Globus pallidus (tissue), 1 donor: ENCODE measurements at places on chromosomes 2 and 18.

- DNase-seq, result no peak
These were observed 361.7 kb downstream of the TMEM182 start for GRCh38 chr2:103123516-103123915.

DNA sequence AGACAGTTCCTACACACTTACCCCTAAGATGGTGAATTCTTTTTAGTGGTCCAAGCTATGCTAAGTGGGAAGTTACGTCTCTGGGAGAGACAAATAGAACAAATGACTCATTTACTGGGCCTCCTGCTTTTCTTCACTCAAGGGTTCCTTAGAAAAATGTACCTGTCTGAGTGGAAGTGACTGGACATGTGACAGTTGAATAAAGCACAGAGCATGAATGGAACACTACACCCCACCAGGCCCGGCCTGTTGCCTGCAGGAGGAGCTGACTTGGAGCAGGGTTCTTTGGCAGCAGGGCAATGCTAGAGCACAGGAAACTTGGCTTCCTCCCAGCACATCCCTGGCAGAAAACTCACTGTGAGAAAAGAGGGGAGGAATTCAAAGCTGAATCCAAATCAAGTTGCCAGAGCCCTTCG is 451.0 kb upstream of the SETBP1 start:
- peak; percentile 59 for DNase-seq

DNA sequence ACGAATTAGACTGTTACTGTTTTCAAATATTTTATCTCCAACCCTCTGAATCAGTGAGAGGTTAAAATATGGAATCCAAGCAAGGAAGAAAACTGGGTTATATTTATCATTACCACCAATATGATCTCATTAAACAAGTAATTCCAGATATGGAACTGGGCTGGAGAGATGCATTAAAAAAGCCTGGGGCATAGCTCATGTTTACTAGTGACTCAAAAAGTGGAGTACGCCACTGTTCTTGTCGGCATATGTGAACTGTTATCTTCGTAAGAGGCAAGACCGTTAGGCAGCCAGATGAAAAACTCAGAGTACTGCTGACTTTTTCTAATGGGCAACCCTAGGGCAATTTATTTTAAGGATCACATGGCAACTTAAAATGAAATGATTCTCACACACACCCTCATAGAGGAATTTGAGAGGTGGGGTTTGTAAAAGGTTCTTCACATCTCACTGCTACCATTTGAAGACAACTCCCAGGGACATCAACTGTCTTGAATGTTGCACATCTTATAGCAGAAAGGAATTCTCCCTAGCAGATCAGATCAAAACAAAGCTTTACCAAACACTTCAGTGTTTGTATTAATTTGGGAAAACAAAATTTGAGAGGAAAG is 105.2 kb upstream of the TFCP2L1 start:
- no peak for DNase-seq

DNA sequence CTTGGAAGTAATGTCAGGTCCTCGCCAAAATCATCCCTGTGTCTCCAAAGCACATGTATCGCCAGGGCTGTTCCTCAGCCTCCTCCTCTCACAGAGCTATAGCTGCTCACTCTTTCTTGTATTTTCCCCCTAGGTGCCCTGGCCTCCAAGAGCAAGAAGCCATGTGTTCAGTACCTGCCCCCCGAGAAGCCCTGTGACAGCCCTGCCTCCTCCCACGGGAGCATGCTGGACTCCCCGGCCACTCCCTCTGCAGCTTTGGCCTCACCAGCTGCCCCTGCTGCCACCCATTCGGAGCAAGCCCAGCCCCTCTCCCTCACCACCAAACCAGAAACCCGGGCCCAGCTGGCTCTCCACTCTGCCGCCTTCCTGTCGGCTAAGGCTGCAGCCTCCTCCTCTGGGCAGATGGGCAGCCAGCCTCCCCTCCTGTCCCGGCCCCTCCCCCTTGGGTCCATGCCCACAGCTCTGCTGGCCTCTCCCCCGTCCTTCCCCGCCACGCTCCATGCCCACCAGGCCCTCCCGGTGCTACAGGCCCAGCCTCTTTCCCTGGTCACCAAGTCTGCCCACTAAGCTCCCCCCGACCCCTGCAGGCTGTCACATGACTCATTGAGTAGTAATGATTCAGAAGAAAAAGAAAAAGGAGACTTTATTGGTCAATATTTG is 18.8 kb downstream of the TGOLN2 start:
- peak; percentile 60 for DNase-seq

- DNase-seq, result no peak
These were observed 1143.9 kb upstream of the NXPH2 start for GRCh38 chr2:139924070-139924469.

- no peak for DNase-seq
These were observed 1.8 kb downstream of the PRLH start for GRCh38 chr2:237568121-237568660.

GRCh38 chr2:167215595-167215994 is 327.3 kb downstream of the XIRP2 start:
- DNase-seq, result no peak

DNA sequence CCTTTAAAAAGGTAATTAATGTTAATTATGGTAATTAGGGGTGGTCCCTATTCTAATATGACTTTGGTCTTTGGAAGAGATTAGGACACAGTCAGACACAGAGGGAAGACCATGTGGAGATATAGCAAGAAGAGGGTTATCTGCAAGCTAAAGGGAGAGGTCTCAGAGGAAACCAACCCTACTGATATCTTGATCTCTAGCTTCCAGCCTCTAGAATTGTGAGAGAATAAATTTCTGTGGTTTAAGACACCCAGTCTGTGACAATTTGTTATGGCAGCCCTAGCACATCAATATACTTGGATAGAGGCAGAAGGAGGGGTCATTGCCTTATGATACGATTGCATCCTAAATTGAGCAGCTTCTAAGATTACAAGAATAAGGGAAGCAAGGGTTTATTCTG is 21.3 kb upstream of the NT5C1B start:
- DNase-seq, result no peak

DNA sequence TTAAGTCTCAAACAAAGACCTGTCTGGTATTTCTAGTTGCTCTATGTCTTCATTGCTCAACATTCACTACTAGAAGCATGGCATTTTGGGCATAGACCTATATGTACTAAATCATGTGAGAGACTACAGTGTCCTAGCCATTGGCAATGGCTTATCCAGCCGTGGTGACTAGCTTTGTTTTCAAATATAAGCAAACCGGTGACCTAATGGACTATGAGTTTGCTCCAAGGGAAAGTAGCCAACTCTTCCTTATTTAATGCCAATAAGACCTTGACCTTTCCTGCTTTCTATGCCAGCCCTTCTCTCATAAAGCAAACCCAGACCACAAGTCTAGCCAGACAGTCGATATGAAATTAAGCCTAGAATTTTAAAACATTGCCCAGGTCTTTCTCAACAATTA is 113.7 kb upstream of the CREB1 start:
- DNase-seq, result no peak

- peak; percentile 19 for DNase-seq
These were observed 95.7 kb upstream of the LINC00305 start for GRCh38 chr18:64244571-64244970.

DNA sequence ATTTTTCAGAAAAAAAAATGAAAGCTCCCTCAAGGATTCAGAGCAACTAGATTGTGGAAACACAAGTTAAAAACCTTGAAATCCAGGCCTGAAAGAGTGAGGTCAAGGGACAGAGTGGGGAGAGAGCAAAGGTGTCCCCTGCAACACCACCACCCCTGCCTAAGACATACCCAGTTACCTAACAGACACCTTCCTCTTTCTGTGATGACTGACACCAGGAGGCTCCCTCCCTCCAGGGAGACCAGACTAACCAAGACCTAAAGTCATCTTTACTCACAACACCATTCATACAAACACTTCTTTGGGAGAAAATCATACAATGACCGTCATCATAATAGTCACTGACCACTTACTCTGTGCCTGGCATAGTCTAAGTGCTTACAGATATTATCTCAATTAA is 151.8 kb upstream of the NABP1 start:
- no peak for DNase-seq

DNA sequence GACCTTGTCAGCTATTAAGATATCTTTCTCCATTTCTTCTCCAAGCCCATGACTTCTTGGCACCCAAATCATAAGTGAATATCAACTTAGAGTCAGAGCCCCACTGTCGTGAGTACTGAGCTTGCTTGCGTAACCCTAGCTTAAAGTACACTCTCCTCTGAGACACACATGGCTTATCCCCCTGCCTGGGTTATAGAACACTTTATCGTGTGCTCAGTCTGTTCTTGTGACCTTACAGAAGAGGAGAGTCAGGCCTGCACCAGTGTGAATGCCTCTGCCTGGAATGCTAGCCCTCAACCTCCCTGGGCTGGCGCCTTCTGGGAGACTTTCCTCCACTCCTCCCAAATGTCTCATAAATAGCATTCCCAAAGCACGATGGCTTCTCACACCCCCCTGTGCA is 79.3 kb downstream of the CEP192 start:
- no peak for DNase-seq

- DNase-seq, result no peak
These were observed 113.8 kb downstream of the ARHGAP28 start for GRCh38 chr18:6843308-6843707.

DNA sequence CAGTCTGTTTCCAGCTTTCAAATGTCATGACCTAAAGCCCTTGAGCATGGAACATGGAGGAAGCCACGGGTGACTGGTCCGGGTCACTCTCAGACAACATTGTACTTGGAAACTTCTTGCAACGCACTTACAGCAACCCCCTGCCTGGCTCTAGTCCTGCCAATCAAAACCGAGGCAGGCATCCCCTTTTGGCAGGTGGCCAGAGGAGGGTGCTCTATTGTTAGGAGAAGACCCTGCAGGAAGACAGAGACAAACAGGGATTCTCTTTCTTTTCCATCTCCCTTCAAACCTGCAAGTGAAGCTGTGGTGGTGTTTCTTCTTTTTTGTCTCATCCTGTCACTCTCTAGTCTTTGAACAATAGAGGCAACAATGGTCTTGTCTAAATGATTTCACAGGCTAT is 667.2 kb downstream of the ZEB2 start:
- DNase-seq, result no peak

DNA sequence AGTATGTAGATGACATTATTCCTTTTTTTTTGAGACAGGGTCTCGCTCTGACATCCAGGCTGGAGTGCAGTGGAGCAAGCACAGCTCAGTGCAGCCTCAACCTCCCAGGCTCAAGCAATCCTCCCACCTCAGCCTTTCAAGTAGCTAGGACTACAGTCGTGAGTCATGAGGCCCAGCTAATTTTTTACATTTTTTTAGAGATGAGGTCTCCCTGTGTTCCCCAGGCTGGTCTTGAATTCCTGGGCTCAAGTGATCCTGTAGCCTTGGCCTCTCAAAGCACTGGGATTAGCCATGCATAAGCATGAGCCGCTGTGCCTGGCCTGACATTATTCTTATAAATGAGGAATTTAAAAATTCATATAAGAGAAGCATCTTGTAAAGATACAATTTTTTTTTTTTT is 86.9 kb downstream of the FAM117B start:
- DNase-seq, result no peak

DNA sequence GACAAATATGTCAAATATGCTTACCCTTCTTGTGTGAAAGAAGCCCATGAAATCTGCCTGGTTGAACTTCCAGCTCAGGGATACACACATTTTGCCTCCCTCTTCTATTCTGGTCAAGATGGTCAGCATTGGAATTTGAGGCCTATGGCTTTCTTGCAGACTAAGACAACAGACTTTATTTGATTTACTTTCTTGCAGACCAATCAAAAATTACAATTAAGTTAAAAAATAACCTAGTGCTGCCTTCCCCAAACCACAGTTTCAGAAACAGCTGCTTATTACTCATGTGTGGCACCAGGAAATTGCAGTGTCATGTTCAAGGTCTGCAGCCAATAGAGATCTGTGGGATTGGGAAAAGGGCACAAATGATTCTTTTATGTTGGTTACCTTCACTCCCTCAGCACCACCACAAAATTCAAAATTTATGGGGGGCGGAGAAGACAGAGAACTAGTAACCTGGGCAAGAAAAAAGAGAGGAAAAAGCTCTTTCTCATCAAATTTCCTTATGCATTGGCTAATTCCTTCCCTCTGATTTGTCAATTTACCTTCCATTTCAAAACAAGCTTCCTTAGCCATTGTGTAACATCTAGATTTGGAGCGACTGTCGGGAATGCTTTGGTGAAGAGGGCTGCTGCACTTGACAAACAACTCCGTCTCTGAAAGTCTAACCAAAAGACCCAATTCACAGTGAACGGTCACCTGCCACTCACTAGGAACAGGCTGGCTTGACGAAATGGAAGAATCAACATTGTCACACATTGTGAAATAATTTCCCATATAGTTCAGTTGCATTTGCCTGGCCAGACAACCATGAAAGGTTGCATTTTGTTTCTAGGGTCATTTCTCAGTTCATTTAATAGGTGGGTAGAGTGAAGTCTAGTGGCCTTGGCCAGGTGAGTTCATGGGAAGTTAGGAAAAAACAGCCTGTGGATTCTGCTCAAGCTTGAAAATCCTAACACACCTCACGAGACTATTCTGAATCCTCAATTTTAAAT is 100.4 kb upstream of the FZD5 start:
- DNase-seq, result no peak

- DNase-seq, result peak; percentile 76
These were observed 198.0 kb downstream of the CDH20 start for GRCh38 chr18:61531182-61531581.

DNA sequence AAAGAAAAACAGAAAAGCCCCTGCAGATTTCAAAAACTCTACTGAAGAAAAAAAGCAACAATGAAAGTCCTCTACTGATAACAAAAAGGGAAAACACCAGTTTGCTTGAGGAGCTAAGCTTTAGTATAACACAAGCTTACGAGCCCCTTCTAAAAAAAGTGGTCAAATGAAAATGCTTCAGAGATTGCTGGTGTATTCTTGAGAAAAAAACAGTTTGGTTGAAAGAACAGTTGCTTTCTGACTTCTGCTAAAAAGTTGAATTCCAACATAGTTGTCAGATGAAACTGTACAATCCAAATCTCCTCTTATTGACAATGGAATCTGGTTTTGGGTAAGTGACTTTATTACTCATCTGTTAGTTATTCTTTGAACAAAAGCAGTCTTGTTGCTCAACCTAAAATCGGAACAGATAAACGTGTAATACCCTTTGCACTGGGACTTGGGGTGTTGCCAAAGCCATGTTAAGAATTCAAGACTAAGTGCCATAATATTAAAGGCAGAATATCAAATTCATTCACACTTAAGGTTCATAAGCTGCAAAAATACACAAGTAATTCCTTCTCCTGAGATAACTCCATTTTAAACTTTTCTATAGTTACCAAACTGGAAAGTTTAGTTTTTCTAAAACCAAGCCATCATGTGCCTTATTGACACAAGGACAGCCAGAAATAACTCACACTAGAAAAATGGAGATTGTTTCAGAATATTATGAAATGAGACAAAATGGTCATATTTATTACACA is 45.3 kb upstream of the SPAG16 start:
- no peak for DNase-seq
